ENCODE measurements at places on chromosomes 7 and 10.

- no peak for DNase-seq
These were observed 24.2 kb downstream of the LYZL1 start for GRCh38 chr10:29313071-29313470.

DNA sequence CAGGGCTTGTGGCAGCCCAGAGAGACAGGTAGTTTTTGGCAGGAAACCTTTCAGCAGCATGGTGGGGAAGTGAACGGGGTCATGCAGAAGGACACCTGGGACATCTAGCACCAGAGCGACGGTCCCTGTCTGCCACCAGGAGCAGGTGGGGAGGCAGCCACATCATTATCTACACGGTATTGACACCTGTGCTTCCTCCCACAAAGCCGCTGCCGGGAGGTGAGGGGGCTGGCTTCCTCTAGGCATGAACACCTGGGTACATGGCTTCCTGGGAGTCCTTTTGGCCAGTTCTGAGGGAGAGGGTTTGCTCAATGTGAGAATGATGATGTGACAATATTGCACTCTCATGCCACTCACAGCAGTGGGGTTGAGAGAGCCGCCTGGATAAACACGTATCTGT, 275.2 kb downstream of the ACTR3B start:
- DNase-seq, result no peak

DNA sequence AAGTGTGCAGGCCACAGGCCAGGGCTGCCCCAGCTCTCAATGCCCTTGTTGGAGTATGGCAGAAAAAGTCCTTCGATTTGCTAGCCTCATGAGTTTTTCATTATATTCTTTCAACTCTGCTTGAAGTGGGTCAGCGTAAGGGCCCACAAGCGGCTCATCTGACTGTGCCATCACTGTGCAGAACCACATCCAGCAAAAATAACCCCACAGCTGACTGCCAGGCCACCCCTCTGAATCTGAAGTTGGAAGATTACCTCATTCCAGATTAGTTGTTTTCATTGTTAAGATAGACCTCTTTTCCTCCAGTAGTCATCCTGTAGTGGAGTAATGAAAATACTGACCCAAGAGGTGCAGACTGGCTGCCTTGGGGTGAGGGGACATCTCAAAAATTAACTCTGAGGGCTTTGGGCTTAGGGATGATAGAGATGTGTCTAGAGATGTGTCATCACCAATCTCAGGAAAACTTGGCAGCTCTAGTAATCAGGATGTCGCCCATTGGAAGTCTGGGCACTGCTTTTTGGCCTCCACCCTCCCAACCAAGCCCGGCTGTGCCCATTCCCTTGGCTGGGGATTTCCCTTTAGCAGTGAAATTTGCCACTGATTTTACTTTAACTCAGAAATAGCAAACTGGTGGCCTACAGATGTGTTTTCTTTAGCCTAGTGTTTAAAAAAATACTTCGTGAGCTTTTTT, 164.3 kb downstream of the LCOR start:
- DNase-seq, result no peak

- DNase-seq, result peak; percentile 39
These were observed 2.4 kb downstream of the SFMBT2 start for GRCh38 chr10:7408291-7409044.

DNA sequence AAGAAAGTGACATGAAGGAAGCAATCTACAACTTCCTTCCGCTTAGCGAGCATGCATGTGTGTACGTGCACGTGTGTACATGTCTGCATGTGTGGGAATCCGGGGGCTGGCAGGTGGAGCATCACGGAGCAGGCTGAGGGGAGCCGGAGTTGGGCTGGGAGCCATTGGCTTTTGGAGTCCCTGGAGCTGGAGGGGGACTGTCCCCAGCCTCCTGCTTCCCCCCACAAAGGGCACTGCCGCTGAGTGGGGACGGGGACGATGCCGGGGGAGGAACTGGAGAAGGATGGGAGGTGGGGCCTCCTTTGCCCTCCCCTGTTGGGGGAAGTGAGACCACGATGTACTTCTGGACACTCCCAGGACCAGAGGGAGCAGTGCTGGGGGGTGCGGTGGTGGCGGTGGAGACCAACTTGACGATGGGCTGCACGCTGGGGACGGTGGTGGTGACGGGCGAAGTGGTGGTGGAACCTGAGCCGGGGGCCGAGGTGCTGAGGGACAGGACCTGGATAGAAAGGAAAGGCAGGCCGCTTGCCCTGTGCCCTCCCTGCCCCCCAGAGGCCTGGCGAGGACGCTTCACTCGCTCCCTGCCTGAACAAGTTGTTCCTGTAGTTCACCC, 5.8 kb downstream of the AP4M1 start:
- DNase-seq, result no peak

Data from CD4-positive, alpha-beta T cell treated with Interleukin-4 for 1 hour (primary cell).